DMS153 (cell line): ENCODE measurements at places on chromosomes 5 and 9.

DNA sequence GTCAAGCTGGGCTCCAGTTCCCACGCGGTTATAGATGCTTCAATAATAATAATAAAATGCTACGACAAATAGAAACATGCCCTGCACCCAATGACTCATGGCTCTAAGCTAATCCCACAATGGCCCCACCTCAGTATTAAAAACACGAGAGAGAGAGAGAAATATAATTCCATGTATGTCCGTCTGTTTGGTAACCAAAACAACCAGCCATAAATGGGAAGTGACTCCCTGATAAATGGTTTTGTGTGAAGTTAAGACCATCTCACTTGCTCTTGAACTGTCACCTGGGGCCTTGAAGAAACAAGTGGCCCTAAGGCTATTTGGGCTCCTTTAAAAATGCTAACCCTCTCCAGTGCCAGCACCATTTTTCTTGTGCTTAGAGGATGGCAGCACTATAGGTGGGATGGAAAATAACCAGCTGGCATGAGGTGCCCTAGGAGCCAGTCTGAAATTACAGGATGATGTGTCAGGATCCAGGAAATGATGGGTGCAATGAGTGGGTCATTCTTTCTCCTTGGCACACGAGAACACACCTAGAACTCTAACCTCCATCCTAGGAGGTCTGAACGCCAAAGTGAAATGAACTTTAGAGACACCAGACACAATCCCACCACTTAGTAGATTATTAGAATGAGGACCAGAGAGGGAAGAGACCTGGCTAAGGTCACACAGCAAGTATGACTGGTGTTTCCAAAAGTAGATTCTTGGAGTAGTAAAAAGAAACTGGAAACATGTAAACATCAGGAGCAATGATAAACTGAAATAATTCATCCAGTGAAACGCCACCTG lies 35.7 kb upstream of the ADRB2 start:
- no peak for DNase-seq

DNA sequence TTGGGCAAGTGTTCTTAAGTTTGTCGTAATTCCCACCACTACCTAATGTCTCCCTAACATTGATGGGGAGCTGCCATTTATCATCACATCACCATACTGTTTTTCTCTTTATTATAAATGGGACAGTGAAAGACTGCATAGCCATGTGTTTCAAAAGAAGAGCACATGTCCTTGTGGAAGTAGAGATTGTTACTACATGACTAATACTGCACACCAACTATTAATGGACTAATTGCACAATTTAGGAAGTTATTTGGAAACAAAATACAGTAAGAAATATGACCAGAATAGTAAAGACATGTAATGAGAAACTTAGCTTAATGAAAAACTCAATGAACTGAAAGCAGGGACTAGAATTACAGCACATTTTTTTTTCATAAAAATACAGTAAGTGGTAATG lies 12.0 kb upstream of the ELOVL7 start:
- DNase-seq: no peak

DNA sequence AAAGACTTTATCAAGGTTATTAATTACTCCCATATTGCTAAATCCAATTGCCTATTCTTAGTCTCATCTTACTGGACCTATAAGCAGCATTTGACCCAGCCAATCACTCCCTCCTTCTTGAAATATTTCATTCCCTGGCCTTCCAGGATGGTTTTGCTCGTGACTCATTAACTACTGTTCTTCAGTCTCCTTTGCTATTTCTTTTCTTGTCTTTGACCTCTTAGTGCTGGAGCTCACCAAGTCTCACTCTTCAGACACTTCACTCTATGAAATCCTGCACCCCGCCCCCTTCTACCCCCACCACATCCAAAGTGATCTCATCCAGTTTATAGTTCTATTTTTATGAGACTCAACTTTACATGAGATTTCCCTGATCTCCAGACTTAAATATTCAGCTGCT lies 803.1 kb upstream of the WWC1 start:
- no peak for DNase-seq

DNA sequence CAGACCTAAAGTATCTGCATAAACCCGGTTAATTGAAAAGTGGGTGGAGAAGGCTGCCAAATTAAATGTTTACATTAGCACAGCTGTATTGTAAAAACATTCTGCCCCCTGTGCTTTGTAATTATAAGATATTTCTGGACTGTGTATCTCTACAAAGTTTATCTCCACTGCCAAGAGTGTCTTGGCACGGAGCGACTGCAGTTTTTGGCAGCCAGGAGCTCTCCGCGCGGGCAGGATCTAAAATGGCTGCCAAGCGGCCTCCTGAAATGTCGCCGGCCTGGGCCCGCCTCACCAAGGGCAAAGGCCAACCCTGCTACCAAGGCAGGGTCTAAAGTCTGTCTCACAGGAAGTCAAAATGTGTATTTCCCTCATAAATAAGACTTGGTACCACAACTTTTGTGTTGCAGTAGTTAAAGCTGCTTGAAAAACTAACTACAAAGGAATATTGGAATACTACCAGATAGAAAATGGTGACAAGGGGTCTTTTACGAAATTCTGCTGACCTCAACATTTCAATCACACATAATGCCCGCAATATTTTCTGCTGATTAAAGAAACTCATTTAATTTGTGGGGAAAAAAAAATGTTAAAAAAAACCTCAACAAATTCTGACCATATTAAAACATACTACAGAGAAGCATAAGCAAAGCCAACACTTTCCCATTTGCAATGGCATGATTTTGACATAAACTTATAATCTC lies 110.4 kb downstream of the NFIB start:
- DNase-seq: no peak

GRCh38 chr9:38035873-38036272 lies 33.2 kb downstream of the SHB start:
- no peak for DNase-seq

DNA sequence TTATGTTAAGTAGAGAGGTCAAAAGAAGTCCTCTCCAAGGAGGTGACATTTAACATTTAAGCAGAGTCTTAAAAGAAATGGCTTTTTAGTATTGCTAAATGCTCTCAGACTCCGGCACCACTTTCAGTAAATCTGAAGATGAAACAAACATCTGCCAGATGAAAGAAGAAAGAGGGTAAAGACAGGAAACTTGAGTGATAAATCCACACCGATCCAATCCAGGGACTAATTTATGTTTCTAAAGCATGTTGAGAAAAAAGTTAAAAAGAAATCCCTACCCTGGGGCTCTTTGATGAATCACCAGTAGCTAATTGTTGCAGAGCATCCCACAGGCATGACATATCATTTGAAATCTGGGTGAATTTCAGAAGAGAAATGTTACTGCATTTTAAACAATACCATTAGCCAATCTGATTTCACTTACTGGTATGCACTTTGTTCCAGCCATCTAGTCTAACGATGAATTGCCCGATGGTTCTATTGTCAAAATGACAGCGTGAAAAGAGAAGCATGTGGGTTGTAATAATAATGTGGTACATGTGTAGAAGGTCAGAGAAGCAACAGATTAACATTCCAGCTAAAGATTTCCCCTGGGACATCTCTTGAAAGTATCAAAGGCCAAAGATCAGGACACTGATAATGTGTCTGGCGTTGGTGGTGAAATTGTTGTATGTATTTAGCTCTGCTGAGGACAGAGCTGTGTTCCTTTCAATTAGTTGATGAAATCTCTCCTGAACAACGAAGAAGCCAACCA lies 485.7 kb downstream of the CSNK1G3 start:
- DNase-seq: no peak

GRCh38 chr9:81492710-81493447 lies 196.5 kb downstream of the TLE1 start:
- DNase-seq: peak; percentile 84

GRCh38 chr9:88310310-88310980 lies 77.8 kb upstream of the SPIN1 start:
- DNase-seq: no peak

DNA sequence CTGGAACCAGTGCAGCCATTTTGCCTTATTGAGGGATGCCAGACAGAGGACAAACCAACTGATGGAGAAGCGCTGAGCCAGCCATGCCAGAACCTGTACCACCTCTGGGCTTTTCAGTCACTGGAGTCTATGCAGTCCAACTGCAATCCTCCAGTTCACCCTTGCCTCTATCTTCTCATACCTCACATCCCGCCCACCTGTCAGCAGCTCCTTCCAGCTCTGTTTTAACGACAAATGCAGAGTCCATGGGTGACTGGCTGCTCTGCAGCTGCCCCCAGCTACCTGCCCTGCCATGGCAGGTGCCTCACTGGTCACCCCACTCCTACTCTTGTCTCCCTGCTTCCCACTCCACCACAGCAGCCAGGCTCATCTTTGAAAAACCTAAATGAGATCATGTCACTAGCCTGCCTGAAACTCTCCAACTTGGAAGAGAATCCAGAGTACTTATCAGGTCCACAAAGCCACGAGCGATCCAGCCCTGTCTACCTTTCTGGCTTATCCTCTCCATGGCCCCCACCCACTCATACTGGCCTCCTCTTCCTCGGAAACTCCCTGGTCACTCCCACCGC lies 14.0 kb upstream of the ACSL6 start:
- no peak for DNase-seq

DNA sequence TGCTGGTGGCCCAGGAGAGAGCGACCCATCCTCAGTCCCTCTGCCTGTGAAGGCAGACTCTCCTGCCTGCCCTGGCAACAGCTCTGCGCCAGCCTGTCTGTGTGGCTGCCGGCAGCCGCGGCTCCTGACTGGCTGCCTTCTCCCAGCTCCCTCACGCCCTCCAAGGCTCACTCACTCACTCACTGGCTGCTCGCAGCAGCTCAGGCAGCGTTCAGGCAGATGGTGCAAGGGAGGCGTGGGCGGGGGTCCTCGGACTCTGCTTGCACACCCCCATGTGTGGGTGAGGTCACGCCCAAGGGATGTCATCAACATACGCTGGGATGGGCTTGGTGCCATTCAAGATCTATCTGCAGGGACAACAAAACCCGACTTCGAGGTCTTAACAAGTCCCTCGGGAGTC lies 66.7 kb downstream of the DAB2IP start:
- no peak for DNase-seq

- no peak for DNase-seq
These were observed 660.3 kb downstream of the TLR4 start for GRCh38 chr9:118364266-118365106.

- DNase-seq: no peak
These were observed 124.2 kb upstream of the IRX4 start for GRCh38 chr5:2006971-2007291.

- DNase-seq: no peak
These were observed 9.9 kb downstream of the PRDM6 start for GRCh38 chr5:123098767-123099513.
